ENCODE measurements at places on chromosomes 2 and 18.
A peak's percentile ranks its signal among the peaks of the same experiment; 100 is the strongest.

GRCh38 chr2:134232868-134233727 is 20.8 kb upstream of the MGAT5 start:
- peak; percentile 47 for DNase-seq

GRCh38 chr18:5772306-5773105 is 122.8 kb downstream of the TMEM200C start:
- no peak for DNase-seq

GRCh38 chr2:10894264-10894935 is 17.3 kb upstream of the KCNF1 start:
- DNase-seq, result no peak

GRCh38 chr2:233835230-233836186 is 18.8 kb downstream of the HJURP start:
- no peak for DNase-seq

DNA sequence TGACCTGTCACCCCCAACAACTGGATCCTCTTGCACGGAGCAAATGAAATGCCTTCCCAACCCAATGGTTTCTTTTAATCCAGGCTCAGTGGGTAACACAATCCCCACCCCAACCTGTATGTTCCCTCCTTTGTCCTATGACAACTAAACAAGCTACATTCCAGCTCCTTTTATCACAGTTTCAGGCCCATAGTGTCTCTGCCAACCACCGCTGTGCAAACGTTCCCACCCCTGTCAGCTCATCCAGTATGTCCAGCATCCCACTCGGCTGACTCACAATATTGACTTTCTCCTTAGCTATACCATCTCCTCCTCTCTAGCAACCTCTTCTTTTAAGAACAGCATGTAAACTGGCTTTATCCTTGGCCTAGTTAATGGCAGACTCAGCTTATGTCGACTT is 117.9 kb upstream of the PPP1CB start:
- DNase-seq, result no peak

- no peak for DNase-seq
Measured at GRCh38 chr18:25230658-25231326, 121.2 kb downstream of the ZNF521 start.

DNA sequence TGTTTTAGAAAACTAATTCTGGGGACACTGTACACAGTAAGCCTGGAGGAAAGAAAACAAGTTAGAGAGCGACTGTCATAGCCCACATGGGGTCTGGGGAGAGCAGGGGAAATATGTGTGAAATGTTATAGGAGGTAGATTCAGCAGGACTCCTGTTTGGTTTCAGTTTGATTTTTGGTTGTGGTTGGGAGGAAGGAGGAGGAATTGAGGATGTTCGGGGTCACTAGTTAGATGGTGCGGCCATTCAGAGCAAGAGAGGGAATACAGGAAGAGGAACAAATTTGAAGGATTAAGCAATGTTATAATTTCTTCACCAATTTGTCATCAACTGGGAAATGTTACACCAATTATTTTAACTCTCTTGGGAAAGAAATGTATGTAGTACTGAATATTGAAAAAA is 25.1 kb downstream of the TTC39C start:
- DNase-seq, result no peak

- DNase-seq, result no peak
Measured at GRCh38 chr2:237480988-237481525, 6.0 kb upstream of the MLPH start.

- DNase-seq, result peak; percentile 90
Measured at GRCh38 chr18:12702221-12703095, at the start of the genes CEP76 and PSMG2. Gene CEP76 (minus strand): TSS chr18:12702723. CDS start chr18:12702548, 175 bp downstream. Gene PSMG2 (plus strand): TSS chr18:12703042. CDS start chr18:12703108, 66 bp downstream.

GRCh38 chr2:120174963-120175581 is 48.1 kb downstream of the TMEM185B start:
- DNase-seq, result no peak

GRCh38 chr2:17644997-17645720 is 104.7 kb downstream of the VSNL1 start:
- DNase-seq, result no peak

DNA sequence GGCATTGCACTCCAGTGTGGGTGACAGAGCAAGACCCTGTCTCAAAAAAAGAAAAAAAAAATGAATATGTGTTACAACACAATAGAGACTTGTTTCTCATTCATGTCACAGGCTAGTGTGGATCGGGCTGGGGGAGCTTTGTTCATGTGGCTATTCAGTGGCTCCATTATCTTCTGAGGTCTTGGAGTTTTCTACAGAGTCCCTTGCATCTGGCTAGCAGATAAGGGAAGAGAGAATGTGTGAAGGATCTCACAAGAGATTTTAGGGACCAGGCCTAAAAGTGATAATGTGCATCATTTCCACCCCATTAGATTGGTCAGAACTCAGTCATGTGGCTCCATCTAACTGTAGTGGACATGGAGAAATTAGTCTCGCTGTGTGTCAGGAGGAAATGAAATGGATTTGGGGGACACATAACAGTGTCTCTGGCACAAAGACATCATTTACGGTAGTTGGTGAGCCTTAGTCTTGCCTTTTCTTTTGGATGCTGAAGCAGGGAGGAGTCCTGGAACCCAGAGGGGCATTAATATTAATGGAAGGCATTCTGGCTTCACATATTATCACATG is 32.4 kb upstream of the CASP10 start:
- DNase-seq, result no peak

DNA sequence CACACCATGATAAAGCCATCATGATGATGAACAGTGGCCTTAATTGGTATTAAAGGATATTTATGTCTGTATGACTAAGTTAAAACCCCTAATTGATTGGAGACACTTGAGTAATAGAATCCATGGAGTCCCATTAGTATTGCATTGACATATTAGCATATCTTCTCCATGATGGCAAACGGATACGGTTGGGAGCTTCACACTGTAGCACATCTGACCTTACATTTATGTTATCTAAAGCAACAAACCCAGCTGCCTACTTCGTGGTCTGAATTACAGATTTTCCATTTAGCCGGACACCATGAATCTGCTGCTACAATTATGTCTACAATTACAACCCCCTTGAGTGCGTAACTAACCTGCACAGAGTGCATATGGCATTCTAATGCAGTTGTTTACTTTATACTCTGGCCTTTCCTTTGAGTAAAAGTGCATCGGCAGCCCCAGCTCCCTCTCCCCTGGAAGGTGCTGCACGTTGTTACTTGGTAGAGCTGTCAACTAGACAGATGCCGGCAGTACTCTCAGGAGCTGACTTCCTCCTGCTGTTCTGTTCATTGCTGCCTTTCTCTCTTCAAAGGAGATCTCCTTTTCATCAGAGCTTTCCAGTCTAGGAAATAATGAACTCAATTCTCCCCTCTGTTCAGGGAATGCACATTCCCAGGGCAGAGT is 92.1 kb downstream of the LRRC30 start:
- no peak for DNase-seq

GRCh38 chr2:42046819-42047487 is 868 bp upstream of the PKDCC start:
- DNase-seq, result no peak

DNA sequence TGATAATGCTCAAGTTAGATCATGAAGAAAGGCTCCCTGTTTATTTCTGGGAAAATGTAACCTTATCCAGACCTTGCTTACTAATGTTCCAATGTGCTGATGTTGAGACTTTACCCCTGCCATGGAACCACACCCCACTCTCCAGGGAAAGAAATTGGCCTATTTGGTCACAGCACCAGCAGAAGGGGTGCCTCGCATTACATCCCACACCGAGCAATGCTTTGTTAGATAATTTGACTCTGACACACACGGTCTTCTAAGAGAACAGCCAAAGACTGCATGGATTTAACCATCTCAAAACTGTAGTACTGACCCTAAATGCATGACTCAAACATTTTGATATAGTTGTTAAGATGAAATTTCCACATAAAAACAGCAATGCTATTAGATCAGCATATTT is 152.1 kb upstream of the CCDC150 start:
- no peak for DNase-seq

- no peak for DNase-seq
Measured at GRCh38 chr2:36394804-36395203, 39.2 kb downstream of the CRIM1 start.

GRCh38 chr2:144875290-144875969 is 355.5 kb upstream of the ZEB2 start:
- no peak for DNase-seq

DNA sequence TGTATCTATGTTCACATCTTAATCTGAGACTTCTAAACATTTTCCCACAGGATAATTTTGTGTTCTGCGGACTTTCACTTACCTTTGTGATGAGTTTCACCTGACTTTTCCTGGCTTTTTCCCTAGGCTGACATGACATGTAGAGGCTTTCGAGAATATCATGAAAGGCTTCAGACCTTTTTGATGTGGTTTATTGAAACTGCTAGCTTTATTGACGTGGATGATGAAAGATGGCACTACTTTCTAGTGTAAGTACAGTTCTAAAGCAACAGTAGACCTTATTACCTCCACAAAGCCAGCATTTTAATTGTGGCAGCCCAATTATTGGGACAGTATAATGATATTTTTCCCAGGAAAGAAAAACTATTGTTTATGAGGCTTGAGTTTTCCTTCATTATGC is 34.1 kb upstream of the METAP1D start:
- no peak for DNase-seq

GRCh38 chr2:159658881-159659873 is 42.8 kb upstream of the BAZ2B start:
- no peak for DNase-seq

- no peak for DNase-seq
Measured at GRCh38 chr2:172220121-172220520, 117.4 kb upstream of the DLX2 start.

GRCh38 chr2:224372641-224373040 is 29.3 kb downstream of the FAM124B start:
- DNase-seq, result no peak

DNA sequence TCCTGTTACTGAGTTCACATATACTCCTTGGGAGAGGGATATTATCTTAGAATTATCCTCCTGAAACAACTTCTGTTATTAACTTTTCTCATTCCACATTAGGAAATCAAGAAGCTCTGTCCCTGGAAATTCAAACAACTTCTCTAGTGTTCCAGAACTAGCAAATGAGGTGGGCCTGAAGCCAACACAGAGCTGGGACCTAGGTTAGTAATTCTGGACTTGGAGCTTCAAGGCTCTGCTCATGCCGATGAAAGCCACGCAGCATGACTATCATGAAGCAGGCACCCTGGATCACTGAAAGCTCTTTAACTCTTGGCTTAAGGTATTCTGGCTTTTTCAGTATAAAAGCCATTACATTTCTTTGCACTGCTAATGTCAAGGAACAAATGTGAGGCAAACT is 242.7 kb downstream of the TGIF1 start:
- no peak for DNase-seq

DNA sequence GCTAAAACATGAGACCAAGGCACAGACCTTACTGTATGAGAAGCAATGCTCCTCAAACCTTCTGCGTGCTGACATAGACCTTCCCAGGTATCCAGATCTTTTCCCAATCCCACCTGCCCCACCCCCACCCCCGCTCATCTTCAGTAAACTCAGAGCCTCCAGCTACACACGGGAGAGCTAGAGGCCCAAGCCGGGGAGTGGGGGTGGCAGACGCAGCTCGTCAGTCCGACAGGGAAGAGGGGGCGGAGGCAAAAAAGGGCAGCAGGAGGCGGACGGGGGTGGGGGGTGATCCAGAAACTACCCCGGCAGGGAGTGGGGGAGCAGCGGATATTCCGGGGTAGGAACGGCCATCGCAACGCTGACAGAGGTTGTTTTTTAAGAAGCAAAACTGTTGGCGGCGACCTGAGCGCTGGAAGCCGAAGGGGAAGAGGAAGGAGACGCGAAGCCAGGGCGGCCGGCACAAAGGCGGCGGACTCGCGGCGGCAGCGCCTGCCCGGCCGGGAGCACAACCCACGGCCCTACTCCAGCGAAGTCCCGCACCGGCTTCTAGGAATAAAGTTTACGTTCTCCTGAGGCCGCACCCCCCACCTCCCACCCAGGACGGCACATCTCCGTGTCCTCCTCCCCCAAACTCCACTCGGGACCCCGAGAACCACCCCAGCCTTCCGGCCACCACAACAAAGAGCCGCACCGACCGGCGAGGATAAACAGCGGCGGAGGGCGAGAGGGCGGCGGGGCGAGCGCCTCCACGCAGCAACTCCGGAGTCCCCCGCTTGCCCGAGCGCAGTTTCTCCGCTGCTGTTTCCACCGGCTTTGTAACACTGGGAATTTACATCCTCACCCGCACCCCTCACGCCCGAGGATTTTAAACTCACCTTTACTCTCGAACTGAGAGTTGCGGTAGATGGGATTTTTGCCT is 722 bp downstream of the BAZ2B start:
- peak; percentile 60 for DNase-seq

DNA sequence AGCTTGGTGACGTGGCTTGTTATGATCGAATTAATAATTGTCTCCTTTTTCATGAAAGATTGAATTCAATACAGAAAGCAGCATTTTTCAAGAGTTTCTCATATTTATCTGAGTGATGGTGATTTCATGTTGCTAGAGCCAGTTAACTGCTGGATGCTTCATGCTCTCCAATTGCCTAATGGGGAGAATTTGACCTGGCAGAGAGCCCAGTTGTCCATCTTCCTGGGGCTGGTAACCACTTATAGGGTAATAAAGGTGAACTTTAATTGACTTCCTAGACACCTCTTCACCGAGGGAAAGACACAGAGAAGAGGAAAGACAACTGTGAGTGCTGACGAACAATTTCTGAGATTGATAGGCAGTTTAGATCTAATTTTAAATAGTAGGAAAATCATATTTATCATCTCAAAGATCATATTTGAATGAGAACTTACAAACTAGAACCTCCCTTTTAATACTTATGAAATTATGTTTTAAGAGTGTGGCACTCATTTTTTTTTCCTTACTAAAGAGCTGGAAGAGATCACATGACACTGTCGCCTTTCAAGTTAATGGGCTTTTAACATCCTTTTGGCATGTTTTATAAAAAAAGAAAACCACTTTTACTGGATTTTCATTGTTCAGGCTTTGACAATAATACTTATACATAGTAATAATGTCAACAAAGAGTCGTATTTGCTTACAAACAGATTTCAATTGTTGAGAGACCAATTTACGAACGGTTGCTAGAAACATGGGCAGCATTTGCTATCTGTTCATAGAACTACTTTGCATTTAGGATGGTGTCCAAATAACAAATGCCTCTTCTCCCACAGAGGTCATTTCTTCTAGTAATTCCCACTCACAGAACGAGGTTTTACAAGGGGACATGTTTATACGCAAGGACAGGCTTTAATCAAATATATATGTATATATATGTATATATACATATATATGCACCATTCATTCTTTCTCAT is 153.3 kb downstream of the RAPGEF4 start:
- no peak for DNase-seq

- no peak for DNase-seq
Measured at GRCh38 chr18:12998332-12999060, 7.3 kb downstream of the CEP192 start.

DNA sequence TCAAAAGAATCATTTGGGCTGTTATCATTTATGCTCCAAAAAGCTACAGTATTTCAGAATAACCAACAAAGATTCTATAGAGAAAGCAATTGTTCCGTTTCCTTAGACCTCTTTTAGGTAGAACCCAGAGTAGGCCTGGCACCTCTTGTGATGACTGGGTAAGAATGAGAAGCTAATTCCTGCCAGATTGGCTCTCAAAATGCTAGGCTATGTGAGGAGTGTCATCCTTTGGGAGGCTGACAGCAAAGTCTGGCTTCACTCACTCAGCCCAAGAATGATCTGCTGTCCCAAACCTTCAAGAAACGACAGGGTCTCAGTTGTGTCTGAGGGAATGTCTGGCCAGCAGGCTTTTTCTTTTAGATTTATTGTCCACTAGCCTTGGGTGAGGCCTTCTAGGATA is 4.5 kb downstream of the CERS6 start:
- no peak for DNase-seq

- DNase-seq, result no peak
Measured at GRCh38 chr2:240170354-240170735, 29.9 kb upstream of the OTOS start.
